ENCODE measurements at places on chromosomes 16 and 17.

DNA sequence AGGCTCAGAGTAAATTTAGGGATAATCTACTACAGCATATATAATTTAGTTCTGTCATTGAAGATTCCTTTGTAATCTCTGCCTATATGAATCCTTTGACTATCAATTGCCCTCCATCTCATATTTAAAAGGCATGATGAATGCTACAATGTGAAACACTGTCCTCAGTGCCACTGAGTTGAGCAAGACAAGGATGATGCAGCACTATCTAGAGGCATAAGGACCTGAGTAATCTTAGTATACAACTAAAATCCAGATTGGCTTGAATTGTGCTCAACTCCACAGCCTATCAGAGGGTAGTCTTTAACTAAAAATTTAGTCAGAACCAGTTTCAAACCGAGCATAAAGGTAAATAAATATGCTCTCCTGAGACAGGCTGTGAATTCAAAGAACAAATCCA lies 11.6 kb upstream of the STRADA start:
- no peak for DNase-seq

DNA sequence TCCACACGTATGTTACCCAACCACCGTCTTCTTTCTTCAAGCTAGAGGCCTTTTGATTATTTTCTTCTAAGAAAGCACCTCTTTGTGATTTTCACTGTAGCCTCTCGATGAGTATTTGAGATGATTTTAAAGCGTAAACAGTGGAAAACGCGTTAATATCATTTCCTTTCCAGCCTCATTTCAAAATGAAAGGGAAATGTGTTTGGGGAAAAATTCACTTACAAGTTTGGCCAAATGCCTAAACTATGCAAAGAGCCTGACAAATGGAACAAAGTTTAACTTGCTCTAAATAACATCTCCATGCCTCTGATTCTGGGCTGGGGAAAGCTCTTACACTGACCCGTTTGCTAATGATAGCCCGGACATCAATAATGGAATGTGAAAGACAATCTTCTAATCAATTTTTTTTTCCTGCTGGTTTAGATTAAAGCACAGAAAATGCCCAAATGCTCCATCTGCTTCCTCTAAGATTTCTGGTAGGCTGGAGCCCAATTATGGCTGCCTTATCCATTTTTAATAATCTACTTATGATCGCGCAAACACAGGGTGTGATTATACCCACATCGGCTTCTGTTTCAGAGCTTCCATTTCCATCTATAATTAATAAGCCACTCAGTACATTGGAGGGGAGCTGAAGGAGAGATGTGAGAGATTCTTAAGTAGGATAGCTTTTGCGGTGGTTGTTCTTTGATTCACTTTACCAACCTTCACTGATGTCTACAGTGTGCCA lies 43.5 kb downstream of the HS3ST2 start:
- no peak for DNase-seq

- DNase-seq = no peak
Observed at GRCh38 chr16:5467552-5467951, 370.0 kb upstream of the EEF2KMT start.

- DNase-seq = no peak
Observed at GRCh38 chr17:77076124-77076830, 64.5 kb upstream of the SEC14L1 start.

GRCh38 chr16:10817963-10818941 lies at the start of gene TVP23A:
Gene TVP23A (minus strand): TSS chr16:10818794. CDS start chr16:10818493, 301 bp downstream.
- DNase-seq = no peak

- DNase-seq = no peak
Observed at GRCh38 chr16:86886651-86887050, 308.3 kb downstream of the FOXL1 start.

DNA sequence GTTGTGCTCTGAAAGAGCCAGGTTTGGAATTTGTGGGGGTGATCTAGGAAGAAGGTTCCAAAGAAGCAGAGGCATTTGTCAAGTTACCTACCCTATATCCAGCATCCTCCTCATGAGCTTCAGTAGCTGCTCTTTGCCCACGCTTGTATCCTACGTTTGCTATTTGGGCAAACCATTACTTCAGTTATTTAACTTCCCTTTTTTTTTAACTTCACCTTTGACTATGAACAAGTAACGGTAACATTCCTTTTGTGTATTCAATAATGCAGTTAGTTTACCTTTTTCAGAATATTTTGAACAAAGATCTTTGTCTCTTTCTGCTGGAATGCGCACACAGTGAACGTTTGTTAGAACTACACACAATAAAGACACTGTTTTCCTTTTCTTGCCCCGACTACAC lies 41.5 kb downstream of the CYB5B start:
- DNase-seq = no peak

GRCh38 chr17:76948301-76948700 lies 80.1 kb downstream of the MGAT5B start:
- no peak for DNase-seq

DNA sequence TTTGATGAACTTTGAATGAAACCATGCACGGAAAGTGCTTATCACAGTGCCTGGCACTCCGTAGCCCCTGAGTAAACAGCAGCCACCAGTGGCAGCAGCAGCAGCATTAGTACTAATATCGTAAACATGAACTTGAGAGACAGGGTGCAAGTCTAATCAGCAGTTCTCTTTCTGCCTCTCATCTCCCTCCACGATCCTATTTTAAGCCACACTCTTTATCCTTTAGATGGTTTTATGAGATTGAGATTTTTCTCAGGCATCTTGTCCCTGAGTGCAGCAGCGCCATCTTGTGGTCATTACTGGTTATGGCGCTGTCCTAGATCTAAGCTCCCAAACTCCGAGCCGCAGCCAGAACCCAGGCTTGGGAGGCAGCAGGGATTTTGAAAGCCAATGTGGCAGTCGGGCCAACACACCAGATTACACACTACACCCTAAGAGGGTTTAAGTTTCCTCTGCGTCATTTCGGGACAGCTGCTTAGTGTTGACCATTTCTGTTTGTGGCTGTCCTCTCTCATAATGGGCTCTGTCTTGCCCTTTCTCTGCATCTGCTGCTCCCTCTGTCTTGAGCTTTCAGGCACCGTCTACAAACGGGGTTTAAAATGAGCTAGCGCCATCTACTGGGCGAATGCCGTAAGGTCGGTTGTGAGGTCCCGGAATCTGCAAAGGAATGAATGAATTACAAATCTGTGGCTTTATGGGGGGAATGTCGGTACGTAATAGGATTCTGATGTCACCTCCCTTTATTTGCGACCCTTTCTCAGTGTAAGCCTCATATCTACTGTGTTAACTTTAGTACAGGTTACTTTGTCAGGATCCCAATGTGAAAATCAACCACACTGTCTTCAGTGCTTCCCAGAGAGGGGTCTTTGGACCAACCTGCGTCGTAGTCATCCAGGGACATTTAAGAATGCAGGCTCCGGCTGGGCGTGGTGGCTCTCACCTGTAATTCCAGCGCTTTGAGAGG lies 64.5 kb downstream of the CYLD start:
- peak; percentile 85 for DNase-seq

DNA sequence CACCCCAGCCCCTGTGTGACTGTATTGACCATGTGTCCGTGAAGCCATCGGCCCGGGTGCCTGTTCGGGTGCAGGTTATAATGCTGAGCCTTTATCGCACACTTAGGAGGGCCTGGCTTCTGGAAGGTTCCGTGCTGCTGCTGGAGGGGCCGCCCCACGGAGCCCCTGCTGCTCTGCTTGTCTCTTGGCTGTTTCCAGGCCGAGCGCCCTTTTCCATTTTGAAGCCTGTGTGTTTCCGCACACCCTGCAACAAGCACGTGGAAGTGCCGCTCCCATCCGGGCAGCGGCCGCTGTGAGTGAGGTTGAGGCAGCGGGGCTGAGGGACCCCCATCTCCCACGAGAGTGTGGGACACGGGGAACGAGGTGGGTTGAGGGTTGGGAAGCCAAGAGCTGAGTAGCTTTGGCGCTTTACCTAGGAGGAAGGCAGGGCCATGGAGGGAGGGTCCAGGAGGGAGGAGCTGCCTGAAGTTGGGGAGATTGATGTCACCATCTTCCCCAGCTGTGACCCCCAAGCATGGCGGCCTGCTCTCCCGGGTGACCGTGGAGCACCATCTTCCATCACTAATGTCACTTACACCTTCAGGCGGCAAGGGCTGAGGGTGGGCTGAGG lies 200.1 kb upstream of the GSE1 start:
- no peak for DNase-seq

GRCh38 chr16:22973522-22973921 lies 159.6 kb downstream of the HS3ST2 start:
- DNase-seq = no peak

DNA sequence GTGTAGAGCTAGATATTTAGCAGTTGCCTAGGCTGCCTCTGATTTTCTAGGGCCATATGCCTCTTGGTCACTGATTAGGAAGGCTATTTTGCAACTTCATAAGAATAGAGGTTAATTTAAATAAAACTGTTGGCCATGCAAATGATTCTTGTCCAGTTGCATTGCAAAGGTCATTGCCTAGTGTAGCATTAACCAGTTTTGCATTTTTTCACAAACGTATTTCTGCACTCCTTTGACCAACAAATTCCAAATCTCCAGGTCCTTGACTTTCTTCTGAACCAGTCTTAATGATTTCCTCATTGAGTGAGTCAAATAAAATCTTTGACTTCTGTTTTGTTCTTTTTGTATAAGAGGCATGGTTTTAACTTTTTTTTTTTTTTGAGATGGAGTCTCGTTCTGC lies 33.5 kb downstream of the ERCC4 start:
- DNase-seq = no peak

DNA sequence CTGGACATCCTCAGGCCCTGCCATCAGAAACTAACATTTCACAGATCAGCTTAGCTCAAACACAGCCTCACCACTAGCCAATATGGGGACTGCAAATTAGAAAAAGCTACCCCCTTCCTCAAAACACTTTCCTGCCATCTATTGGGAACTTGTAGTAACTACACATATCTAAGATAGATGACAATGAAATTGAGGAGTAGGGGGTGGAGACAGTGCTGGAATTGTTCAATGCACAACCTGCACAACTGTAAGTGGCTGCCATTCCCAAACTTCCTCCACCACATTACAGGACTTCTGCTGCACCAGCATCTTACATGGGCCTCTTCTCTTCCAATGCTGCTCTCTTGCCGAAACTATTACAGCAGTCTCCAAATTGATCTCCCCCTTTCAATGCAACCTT lies 21.9 kb downstream of the AIPL1 start:
- peak; percentile 60 for DNase-seq

- DNase-seq = no peak
Observed at GRCh38 chr16:680967-681745, 946 bp downstream of the STUB1 start.

- DNase-seq = no peak
Observed at GRCh38 chr16:3656491-3657468, 2.3 kb downstream of the DNASE1 start.

DNA sequence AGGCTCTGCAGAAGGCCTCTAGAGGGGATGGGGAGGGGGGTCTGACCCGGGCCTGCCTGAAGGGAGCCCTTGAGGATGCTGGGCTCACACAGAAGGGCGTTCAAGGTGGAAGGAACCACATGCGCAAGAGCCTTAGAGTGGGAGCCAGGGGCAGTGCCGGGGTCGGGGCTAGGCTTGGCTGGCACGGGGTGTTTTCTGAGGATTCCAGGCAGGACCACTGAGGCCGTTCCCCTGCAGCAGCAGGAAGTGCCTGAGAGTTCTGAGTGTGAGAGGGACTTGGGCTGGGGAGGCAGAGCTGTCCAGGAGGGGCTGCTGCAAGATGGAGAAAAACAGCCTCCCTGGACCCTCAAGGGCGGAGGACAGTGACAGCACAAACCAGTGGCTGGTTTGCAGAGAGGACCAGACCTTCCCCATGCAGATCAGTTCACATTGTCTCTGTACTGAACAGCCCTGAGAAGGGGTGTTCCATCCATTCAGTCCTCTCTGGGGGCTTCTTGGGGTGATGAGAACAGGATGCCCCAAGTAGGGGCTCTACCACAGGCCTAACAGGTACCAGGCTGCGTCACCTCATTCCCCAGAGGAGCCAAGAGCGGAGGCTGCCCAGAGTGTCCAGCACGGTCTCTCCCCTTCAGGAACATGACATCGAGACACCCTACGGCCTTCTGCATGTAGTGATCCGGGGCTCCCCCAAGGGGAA lies 3.4 kb downstream of the NDRG4 start:
- no peak for DNase-seq

DNA sequence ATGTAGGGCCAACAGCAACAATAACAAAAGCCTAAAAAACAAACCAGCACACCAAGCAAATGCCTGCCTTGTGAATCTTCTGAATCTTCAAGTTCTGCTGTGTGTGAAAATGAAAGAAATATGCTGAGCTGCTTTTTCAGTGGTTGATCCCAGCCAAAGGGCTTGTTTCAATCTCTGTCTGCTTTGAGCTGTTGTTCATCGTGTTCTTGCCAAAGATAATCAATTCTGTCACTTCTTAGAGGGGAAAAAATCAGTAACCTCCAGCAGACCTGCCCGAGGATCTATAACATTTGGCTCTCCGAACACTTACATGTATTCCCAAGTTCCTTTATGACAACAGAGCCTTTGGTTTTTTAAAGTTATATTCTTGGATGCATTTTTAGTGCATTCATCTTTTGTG lies 65.9 kb downstream of the VPS35L start:
- no peak for DNase-seq

DNA sequence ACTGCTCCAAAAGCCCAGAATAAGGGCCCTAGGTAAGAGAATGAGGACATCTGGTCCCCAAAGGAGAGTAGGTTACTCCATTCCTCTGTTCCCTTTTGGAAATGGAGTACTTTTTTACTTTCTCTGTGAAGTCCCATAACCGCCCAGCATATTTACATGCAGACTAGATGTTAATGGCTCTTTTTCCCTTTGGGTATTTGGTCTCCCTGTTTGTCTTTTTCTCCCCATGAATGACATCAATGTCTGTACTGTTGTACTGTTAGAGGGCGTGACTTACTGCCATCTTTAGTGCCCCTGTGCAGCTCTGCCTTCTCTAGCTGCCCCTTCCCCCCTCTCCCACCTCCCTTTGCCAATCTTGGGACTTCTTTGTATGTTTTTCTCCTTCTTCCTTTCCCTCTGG lies 19.0 kb downstream of the GPR179 start:
- DNase-seq = no peak

DNA sequence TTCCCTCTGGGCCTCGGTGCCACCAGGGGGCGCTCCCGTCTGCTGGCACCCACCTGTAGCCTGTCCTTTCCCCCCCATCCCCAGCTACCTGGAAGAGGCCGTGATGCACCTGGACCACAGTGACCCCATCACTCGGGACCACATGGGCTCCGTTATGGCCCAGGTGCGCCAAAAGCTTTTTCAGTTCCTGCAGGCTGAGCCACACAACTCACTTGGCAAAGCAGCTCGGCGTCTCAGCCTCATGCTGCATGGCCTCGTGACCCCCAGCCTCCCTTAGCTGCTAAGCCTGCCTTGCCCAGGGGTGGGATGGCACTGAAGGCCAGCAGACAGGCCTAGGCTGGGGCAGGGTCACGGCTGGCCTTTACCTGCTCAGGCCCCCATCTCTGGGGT lies 818 bp upstream of the NRN1L start:
- DNase-seq = peak; percentile 85

- DNase-seq = no peak
Observed at GRCh38 chr17:59111539-59111938, 4.9 kb upstream of the TRIM37 start.

GRCh38 chr16:55506708-55507107 lies 2.2 kb upstream of the LPCAT2 start:
- DNase-seq = no peak

DNA sequence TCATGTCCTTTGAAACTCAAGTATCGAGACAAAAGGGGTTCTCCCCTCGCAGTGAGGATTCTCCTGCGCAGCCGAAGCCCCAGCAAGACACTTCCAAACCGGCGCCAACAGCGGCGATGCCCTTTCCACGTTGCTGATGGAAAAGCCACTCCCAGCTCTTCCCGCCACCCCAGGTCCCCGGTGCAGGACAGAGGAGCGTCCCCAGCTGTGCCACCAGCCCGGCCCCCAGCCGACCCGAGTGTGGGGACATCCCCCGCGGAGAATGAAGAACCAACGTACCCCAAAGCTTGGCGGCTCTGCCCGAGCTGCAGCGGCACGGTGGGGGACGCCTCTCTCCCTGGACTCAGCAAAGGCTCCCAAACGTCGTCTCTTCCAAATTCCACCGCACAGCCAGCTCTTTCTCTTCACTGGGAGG lies 573 bp downstream of the CHST6 start:
- no peak for DNase-seq

All from GM10248 (cell line).